Head of caudate nucleus (tissue), 42 donors: ENCODE measurements at places on chromosomes 7 and 10.

DNA sequence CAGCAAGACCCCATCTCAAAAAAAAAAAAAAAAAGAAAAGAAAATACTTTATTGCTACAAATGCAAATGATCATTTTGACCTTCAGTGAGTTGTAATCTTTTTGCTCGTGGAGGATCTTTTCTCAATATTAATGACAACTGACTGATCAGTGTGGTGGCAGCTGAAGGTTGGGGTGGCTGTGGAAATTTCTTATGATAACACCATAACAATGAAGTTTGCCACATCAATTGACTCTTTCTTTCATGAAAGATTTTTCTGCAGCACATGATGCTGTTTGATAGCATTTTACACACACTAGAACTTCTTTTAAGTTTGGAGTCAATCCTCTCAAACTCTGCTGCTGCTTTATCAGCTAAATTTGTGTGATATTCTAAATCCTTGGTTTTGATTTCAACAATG lies 12.4 kb upstream of the CCDC7 start:
- no peak for DNase-seq

DNA sequence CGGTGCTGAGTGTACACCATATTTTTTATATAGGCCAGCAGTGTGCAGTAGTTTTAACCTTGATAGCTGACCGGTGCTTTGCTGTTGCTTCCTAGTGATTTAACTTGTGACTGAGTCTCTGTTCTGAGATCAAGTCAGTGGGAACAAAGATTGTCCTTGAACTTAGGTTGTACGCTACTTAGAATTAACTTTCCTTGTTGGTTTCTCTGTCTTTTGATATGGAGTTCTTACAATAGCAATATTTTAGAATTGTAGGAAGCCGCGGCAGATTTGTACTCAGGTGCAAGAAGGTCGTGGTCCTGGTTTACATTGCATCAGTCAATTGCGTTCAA lies 1.3 kb downstream of the DDX21 start:
- no peak for DNase-seq

- DNase-seq: no peak
Observed at GRCh38 chr7:128281605-128282380, 40.7 kb downstream of the LEP start.

GRCh38 chr7:139153832-139154231 lies 44.3 kb upstream of the ZC3HAV1 start:
- no peak for DNase-seq

GRCh38 chr7:13976594-13976993 lies 12.9 kb downstream of the ETV1 start:
- no peak for DNase-seq

DNA sequence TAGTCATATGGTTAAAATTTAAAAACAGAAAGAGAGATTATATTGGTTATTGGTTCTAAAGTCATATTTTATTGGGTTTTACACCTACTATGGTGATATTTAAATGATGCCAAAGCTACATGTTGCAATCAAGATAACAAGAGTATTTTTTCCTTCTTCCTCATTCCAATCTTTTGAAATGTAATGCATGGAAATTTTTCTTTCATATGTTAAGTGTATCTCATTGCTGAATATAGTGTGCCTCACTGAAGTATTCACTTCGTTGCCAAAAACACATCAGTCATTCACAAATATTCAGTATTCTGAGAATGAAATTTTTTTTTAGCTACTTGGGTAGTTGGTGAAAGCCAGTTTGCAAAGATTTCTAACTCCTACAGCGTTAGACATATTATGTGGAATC lies 19.5 kb downstream of the HDAC9 start:
- no peak for DNase-seq
